ENCODE measurements at places on chromosomes 7 and 10.

DNA sequence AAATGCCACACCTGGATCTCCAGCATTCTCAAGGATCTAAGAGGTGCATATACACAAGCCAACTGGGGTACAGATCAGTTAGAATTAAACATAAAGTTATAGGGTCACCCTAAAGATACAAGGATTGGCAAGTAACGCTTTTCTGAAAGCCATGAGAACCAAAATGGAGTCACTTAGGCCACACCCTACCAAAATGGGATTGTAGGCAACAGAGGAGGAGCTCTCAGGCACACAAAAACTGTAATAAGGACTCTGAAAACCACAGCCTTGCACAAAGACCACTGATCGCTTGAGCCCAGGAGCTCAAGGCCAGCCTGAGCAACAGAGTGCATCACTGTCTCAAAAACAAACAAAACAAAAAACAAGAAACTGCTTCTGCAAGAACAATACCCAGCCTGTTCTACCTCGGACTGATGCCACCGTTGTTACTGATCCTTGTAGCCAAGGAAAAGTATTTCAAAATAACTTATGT is 35.5 kb downstream of the SVOPL start:
- no peak for DNase-seq

GRCh38 chr10:73892310-73893030 is 18.1 kb upstream of the CAMK2G start:
- no peak for DNase-seq

- DNase-seq: no peak
Observed at GRCh38 chr10:114714281-114714741, 56.2 kb upstream of the ABLIM1 start.

DNA sequence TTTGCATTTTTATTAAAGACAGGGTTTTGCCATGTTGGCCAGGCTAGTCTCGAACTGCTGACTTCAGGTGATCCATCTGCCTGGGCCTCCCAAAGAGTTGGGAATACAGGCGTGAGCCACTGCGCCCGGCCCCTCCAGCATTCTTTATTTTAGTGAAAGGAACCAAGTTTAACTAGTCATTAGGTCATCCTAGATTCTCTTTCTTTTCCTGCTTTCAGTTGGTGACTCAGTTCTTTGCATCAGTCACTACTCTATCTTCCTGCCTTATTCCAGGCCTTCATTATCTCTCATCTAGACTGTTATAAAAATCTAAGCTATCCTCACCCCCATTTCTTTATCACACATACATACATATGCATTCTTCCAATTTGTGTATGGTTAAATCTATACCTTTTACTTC is 63.7 kb downstream of the PRSS58 start:
- DNase-seq: no peak

DNA sequence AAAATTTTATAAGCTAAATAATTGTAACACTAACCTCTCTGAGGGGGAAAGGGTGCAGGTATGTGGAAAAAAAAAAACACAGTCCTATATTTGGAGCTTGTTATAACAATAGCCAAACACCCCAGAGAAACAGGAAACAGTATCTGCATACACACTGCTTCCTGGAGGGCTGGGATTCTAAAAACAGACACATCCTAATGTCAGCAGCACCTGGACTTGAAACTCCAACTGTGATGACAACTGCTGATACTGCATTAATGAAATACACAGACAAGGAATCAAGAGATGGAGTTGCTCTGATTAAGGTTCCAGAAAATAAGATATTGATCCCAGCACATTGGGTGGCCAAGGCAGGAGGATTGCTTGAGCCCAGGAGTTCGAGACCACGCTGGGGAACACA is 9.3 kb downstream of the DAGLB start:
- DNase-seq: no peak

GRCh38 chr10:71974489-71975021 is 10.4 kb downstream of the CHST3 start:
- DNase-seq: no peak

DNA sequence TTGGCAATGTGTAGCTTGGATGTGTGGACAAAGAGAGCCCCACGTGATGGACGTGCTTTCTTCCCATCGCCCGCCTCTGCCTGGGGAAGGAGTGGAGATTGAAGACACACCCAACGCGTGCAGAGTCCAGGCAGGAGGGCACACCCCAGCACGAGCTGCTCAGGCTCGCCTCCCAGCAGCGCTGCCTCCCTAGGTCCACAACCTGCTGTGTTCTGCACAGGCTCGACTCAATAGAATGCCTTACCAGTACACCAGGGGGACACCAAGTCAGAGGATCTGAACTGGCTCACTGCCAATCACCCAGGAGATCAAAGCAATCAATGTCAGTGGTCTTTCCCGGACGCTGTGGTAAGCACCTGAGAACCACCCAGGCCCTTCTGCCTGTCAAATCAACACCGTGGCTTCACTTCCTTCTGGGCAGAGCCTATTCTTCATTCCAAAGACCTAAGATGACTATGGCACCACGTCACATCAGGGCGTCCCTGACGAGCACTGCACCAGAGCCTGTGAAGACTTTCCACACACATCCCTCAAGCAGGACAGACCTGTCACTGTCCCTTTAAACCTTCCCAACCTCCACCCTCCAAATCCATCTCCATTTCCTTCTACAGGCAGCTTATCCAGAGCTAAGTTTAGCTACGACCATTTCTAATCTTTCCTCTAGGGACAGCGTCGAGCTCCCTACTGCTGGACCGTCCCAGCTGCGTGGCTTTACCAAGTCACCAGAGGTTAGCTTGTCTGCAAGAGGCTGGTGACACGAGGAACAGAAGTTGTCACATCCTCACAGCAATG is 72.3 kb downstream of the AMZ1 start:
- no peak for DNase-seq

- DNase-seq: peak; percentile 52
Observed at GRCh38 chr7:157139111-157139809, 534 bp downstream of the UBE3C start.

GRCh38 chr7:98256431-98256830 is 4.4 kb upstream of the TECPR1 start:
- DNase-seq: no peak

- no peak for DNase-seq
Observed at GRCh38 chr7:50069613-50070012, 23.4 kb downstream of the ZPBP start.

DNA sequence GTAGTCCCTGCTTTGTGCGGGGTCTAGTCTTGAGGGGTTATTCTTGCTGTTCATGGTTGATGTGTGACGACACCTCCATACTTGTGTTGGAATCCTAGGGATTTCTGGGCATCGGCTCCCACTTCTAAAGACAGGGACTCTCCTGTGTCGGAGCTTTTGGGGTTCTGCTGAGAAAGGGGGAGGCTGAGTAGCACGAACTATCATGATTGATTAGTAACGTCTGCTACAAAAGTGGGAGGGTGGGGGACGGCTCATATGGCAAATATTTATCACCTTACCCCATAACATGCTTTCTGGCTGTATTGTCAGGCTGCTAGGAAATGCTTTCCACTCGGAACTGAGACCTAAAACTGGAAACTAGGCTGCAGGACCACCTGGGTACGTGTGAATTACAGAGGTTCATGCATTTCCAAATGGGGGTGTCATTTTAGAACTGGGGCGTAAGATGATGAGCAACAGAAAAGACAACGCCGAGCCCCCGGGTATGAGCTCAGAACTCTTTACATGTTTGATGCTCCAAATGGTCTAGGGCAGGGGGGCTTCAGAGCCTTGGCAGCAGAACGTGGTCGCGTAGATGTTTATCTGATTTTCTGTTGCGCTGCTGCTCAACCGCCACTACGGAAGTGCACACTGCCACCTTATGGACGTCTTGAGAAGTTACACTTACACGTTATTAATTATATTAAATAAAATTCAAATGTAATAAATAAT is 15.1 kb upstream of the NME8 start:
- DNase-seq: no peak

DNA sequence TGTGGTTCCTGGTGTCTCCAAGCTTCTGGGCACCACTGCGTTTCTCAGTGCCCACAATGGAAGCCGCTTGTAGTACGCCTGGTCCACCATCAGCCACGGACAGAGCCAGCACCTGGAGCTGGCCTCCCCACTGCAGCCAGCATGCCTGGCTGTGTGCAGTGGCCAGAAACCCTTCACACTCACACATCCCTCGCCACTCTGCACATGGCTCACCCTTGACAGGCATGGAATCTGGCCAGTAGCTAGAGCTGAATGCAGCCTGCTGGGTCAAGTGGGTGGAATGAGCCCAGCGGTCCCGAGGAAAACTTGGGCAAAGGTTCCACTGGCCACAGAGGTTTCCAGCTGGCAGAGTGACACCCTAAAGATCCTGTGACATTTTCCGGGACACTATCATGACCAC is 146.0 kb upstream of the ADO start:
- DNase-seq: no peak

DNA sequence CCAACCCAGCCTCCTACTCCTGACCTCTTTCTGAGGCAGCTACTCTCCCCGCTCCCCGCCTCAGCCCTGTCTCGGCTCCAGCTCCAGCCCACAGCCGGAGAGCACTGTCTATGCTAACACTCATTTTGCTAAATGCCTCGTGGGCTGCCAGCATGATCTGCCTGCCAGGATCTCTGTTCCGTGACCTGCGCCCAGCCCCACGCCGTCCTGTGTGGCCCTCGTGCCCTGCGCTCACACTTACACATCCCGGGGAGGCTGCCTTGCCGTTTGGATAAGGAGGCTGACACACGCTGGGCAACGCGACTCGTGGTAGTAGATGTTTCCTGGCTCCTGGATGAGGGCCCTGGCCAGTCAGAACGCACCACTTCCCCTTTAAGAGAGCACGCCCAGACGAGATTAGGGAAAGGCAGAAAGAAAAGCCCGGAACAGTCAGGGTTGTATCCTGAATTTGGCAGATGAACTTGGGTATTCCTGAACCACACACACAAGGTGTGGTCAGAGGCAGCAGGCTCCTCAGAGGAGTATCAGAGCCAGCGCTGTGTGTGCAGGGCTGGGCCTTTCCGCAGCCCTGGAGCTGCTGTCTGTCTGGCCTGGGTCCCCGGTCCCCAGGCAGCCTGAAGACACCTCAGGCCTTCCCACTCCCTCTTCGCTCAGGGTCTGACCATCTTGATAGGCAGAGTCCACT is 97.7 kb upstream of the EFCAB10 start:
- peak; percentile 45 for DNase-seq

- no peak for DNase-seq
Observed at GRCh38 chr7:83289419-83289993, 126.8 kb upstream of the PCLO start.

GRCh38 chr7:24152877-24153472 is 131.0 kb upstream of the NPY start:
- no peak for DNase-seq

- DNase-seq: no peak
Observed at GRCh38 chr10:44890696-44891563, 20.2 kb upstream of the TMEM72 start.

- no peak for DNase-seq
Observed at GRCh38 chr10:23892296-23892695, 316.6 kb upstream of the KIAA1217 start.

DNA sequence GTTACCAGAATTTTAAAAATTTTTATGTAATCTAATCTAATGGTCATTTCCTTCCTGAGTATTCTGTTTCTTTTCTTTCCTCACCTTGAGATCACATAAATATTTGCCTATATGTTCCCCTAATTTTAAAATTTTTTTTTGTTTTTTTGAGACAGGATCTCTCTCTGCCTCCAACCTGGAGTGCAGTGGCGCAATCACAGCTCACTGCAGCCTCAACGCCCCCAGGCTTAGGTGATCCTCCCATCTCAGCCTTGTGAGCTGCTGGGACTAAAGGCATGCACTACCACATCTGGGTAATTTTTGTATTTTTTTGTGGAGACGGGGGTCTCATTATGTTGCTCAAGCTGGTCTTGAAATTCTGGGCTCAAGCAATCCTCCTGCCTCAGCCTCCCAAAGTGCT is 4.1 kb upstream of the PROSER2 start:
- no peak for DNase-seq

DNA sequence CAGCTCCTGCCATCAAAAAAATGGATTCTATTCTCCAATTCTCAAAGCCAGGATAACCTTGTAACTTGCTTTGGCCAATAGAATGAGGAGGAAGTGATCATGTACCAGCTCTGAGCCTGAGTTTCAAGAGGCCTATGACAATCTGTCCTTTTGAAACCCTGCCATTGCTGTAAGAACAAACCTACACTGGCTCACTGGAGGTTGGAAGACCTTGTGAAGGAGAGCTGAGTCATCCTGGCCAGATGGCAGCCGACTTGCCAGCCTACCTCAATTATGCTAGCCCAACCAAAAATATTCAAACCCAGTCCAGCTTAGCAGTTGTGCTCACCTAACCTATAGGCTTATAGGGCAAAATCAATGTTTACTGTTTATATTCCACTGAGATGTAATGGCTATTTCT is 93.0 kb downstream of the HGF start:
- DNase-seq: no peak

- DNase-seq: no peak
Observed at GRCh38 chr7:132049462-132050304, 493.3 kb upstream of the PODXL start.

GRCh38 chr10:12592967-12593366 is 243.6 kb downstream of the CAMK1D start:
- no peak for DNase-seq

DNA sequence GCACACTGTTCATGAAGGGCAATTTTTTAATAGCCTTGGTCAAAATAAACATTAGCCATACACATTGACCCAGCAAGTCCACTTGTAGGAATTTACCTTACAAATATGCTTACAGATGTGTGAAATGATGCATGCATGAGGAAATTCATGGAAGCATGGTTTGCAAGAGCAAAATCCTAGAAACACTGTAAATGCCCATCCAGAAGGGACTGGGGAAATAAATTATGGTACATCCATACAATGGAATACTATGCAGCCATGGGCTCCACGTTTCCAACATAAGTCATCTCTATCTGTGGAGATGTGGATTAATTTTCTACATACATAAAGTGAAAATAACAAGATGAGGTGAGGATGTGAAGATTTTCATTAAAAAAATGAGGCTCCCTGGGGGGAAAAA is 99.1 kb downstream of the NPY start:
- DNase-seq: no peak

- no peak for DNase-seq
Observed at GRCh38 chr10:97095701-97096260, 90.0 kb downstream of the SLIT1 start.

DNA sequence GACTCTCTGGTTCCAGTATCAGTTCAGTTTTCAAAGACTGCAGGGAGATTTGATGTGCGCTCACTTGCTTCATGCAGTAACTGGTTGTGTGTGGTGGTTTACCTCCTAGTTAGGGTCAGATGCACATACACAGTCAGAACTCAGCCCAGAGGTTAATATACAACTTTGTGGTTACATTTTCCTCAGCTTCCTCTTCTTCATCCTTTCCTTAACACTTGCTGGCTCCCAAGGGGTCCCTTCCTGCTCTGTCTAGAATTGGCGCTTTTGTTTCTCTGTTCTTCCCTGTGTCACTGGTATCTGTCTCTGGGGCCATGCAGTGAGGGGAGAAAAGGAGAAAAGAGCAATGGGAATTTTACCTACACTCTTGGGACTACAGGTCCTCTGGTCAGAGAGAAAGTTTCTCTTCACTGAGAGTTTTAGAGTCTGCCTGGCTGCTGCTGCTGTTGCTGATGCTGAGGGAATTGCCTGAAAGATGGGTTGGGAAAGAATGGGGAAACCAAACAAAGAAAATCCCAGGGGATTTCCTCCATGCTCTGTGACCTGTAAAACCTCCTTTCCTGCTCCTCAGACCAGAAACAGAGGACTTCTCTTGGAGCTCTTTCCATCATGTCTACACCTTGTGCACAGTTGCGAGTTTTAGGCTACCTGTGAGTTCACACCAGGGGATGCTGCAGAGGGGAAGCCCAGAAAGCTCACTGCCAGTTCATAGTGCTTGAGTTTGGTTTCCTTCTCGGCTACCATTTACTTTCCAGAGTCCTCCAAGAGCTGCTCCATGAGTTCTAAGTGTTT is 74.6 kb downstream of the WDFY4 start:
- no peak for DNase-seq

All from hypothalamus (tissue), 51 donors.